Breast epithelium (tissue), 4 donors: ENCODE measurements at places on chromosomes 6 and 20.

GRCh38 chr6:111888928-111889695, 15.9 kb upstream of the FYN start:
- no peak for DNase-seq

DNA sequence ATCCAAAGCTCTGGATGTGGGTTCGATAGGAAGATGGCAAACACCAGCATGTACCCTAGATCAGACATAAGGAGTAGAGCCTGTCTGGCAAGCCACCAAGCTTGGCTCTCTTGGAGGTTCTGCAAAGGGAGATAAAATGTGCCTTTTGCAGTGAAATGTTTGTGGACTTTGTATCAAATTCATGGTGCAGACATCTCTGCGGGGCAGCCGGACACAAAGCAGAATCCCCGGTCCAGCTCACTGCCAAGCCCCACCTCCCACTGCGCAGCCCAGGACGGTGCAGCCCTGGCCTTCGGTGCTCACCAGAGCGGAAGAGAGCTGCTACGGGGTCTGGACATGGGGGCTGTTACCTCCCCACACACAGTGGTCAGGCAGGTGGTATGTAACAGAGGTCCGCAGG, 333.6 kb upstream of the JARID2 start:
- DNase-seq: no peak

- no peak for DNase-seq
Measured at GRCh38 chr6:139124887-139125672, 9.8 kb upstream of the HECA start.

DNA sequence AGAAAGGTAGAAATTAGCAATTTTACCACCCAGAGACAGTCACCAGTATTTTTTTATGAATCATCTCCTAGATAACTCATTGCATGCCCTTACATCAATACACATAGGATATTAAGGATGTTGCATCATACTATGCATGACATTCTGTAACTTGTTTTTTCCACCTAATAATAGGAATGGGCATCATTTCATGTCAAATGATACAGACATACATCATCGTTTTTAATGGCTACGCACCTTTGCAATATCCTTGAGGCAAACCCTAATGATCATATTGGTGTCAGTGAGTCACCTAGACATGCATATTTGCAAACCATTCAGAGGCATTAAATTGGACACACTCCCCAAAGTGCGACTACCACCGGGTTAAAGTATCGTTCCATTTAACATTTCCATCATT, 309.7 kb upstream of the AGPAT4 start:
- no peak for DNase-seq

GRCh38 chr6:133254552-133255228, 13.5 kb downstream of the EYA4 start:
- DNase-seq: no peak

GRCh38 chr6:85402071-85402470, 47.8 kb upstream of the NT5E start:
- no peak for DNase-seq

DNA sequence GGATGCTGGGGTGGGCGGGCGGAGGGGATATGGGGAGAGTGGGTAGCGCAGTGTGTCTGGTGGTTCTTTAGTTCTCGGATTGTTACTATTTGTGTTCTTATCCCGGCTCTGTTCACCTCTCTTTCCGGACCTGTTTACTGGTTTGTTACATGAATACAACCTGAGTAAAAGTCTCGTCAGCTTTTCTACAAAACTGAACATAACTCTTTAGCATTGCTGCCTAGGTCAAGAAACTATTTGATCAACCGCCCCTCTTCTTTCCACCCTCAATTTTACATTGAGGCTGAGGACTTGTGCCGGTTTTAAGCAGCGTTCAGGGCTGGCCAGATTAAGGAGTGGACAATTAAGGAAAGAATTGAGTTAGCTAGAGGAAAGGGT, 625 bp downstream of the ABT1 start:
- DNase-seq: no peak

GRCh38 chr6:7535498-7535897, 6.0 kb upstream of the DSP start:
- DNase-seq: no peak

DNA sequence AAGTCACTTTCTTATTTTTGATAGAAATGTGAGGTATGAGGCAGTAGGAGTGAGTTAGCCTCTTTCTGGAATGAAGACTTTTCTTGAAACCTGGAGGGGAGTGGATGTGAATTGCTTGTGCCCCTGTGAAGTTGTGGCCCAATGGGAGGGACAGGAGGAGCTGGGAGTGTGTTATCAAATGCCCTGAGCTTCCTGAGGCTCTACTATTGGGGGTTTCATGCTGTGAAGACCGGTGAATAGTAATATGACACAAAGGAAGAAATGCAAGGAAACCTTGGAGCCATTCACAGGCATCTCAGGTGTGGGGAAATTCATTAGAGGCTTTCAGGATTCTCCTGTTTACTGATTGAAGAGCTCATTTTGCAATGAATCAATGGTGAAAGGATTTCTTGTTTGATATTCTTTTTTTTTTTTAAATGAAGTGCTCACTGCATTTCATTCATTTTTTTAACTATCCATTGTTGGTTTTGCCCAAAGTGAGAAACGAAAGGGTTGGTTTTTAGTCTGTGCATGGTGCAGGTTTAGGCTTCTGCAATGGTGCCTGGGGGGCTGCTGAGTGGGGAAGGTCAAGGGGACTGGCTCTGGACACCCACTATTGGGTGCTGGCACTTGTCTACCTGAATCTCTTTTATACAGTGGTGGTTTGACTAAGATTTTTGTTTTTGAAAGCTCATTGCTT, 8.2 kb downstream of the RNF144B start:
- DNase-seq: no peak

DNA sequence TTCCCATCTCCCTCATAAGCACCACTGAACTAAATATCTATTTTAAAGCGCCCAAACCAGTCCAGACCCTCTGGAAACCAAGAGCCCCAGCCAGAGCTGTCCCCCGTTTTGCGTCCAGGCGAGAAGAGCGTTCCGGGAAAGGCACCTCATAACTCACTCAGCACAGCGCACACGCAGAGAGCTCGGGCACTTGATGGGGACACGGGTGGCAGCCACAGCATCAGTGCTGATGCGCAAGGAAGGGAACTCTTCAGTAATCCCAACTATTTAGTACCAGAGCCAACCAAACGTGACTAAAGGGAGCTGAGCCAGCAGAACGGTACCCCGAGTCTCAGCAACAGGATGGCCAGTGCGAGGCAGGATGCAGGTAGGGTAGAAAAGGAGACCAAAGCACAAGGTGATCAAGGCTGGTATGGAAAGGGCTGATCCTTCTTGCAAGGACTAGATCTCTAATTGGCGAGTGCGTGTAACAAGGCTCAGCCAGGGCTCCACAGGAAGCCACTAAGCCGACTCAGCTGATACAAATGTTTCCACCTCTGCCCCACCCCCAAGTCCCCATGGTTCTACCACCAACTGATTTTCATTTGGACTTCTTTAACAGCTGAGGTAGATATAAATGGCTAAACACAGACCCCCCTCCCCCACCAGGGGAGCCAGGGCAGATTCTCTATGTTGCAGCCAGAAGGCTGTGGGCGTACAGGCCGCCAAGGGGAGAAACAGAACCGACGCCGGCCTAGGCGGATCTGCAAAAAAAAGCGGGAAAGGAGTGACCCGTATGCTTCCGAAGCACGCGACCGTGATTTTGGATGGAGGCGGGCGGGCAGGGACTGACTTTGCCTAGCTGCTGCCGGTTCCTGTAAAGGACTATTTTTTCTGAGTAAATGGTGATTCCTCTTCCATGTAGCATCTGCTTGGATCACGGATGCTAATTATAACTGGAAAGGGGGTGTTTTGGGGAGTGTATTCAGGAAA, 183.5 kb upstream of the COL21A1 start:
- DNase-seq: no peak
